ENCODE measurements at places on chromosomes 7 and 10. TPM values are rescaled to one million over a fixed set of nuclear protein-coding genes. Genes with fewer than 3 reads are reported as not detected.

SFRP4 gene
- 2.2 TPM for total RNA-seq

DNA sequence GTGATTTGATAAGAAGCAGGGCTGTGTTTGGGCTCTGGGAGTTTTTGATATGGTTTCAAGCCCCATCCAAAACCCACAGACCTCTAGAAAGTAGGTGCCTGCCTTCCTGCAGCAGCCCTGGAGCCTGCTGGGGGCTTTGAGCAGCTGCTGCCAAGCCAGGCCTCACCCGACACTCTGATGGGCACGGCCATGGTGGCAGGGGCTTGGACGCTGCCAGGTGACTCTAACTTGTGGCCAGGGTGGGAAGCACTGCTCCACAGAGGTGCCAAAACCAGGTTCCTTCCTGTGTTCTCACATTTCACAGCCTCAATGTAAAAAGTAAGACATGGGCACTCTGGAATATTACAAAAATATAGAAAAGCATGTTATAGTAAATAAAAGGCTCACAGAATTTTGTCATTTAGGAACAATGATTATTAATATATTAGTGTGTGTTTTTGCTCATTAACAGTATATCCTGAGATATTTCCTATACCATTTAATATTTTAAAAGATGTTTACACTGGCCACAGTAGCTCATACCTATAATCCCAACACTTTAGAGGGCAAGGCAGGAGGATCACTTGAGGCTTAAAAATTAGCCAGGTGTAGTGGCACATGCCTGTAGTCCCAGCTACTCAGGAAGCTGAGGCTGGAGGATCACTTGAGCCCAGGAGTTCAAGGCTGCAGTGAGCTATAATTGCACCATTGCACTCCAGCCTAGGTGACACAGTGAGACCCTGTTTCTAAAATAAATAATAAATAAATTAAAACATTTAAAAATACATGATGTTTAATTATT is 95.1 kb downstream of the EGFR start:
- H3K27ac ChIP-seq, result no peak overlapping the region
- H3K4me3 ChIP-seq, result no peak overlapping the region
- H3K36me3 ChIP-seq, result no peaks in the 10 kb centered on the region
- DNase-seq, result no peak
- H3K27me3 ChIP-seq, result peaks cover 4% of the 10 kb centered on the region

DNA sequence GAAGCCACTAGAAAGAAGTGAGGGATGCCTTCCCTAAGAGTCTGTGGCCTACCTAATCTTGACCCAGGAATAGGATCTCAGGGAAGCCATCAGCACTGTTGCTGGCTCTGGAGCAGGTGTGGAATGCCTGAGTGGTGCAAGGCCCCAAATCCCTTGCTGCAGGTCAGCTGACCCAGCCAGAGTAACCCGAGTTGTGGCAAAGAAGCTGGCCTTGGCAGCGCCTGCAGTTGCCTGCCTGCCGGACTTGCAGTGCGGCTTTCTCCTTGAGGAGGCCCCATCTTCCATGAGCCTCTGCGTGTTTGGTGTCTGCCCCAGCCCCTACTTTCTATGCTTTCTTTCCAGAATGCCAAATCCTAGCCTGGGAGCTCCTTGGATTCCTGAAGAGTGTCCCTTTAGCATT is 5.8 kb downstream of the KIAA1217 start:
- no peak overlapping the region for H3K27ac ChIP-seq
- no peak for DNase-seq
- H3K4me1 ChIP-seq, result peaks cover 3% of the 10 kb centered on the region
- no peaks in the 10 kb centered on the region for H3K27me3 ChIP-seq
- H3K4me3 ChIP-seq, result no peak overlapping the region
- H3K36me3 ChIP-seq, result no peaks in the 10 kb centered on the region

DNA sequence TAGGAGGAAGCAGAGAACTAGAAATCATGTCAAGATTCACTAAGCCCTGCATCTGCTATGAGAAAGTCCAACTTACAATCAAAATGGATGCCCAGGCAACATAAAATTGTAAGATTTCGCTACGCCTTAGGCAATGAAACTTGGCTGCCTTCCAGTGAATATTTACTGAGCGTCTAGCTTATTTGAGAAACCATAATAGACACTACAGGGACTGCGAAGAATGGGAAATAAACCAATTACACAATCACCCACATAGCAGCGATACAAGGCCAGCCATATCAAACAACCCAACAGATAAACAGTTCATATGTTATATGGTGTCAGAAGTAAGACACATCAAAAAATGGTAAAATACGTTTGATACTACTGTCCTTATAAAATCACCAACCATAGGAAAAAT is 545.0 kb upstream of the C7orf33 start:
- no peak for DNase-seq
- no peaks in the 10 kb centered on the region for H3K36me3 ChIP-seq

All from glutamatergic neuron (in vitro differentiated cells).